ENCODE measurements at places on chromosomes 1 and 21.

DNA sequence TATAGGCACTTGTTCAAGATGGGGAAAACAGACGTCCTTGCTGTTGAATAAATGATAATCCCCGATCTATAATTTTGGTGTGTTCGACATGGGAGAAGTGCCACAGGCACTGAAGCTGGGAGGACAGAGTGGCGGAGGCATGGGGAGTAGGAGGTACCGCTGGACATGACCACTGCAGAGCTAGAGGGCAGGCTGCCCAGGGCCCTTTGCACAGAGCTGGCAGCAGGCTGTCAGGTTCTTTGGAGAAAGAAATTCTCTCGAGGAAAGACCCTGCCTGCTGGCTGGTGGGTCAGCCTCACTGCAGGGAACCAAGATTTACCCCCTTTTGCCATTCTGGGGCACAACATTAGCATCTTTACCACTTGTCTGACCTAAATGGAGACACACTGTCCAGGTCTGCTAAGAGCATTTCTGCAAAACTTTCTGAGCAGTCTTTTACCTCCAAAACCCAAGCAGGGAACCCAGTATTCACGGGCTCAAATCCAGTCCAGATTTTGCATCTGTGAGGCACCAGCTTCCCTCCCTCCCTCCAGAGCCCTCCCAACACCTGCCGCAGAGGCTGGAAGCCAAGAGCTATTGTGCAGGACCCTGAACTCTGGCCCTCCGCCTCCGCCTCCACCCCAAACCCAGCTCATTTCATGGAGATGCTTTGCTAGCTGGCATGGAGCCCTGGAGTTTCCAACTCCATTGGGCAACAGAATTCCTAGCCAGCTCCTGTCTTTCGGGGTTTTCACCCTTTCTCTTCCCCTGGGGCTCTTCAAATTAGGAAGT lies 142.3 kb downstream of the PLXNA2 start:
- DNase-seq, result no peak

- DNase-seq, result no peak
These were observed 2.0 kb downstream of the RNF207 start for GRCh38 chr1:6207921-6208320.

GRCh38 chr1:79255421-79255820 lies 248.9 kb upstream of the ADGRL4 start:
- DNase-seq, result no peak

- DNase-seq, result no peak
These were observed 24.7 kb upstream of the DISP1 start for GRCh38 chr1:222790115-222790514.

DNA sequence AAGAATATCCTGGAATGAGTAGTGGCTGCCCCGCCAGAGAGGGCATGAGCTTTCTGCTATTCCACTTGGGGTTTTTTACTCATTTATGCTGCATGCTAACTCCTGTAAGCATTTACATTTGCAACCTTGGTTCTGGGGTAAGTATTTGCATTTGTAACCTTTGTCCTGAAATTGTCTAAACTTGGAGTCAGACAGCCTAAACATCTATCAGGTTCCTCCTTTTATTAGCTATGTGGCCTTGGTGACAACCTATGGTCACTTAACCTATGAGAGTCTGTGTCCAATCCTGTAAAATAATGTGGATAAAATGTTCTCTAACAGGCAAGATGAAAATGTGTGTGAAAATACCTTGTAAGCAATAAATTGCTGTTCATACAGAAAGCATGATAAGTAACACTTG lies 8.9 kb upstream of the ZMYM4 start:
- DNase-seq, result no peak

DNA sequence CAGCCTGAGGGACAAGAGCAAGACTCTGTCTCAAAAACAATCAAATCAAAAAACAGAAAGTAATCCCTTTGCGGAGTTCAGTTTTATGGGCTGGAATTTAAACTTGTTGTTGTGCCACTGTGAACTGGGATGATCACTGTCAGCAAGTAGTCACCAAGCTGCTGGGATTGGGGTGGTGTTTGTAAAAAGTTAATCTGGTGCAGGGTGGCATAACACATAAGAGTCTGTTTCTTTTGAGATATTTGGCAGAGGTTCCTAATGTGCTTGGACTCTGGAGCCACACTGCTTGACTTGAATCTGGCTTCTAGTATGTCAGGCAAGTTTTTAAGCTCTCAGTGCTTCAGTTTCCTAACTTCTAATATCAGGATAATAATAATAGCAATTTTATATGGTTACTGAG lies 6.6 kb downstream of the CLIC4 start:
- DNase-seq, result no peak

DNA sequence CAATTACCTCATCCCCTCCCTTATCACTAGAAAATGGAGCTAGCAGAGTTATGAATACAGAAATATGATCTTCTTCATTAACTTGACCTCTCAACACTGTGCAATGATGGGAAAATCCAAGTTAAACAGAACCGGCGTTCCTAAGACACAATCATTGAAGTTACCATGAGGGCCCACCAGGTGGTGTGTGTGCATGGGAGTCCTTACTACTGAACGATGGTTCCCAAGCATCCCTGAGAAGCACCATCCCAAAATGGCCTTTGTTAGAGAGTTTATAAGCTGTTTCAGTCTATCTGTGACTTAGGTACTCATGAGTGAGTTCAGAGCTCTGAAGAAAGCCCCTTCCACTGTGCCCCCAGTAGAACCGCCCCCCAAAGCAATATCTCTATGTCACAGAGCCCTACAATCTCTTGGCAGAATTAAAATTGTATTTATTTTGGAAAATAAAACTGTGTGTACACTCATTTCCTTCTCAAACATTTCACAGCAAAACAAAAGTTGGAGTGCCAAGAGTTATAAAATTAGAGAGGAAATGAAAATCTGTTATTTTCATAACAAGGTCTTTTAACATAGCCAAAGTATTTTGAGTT lies 56.8 kb downstream of the PLD5 start:
- peak; percentile 38 for DNase-seq

- peak; percentile 16 for DNase-seq
These were observed 38.8 kb downstream of the STXBP3 start for GRCh38 chr1:108785264-108785663.

DNA sequence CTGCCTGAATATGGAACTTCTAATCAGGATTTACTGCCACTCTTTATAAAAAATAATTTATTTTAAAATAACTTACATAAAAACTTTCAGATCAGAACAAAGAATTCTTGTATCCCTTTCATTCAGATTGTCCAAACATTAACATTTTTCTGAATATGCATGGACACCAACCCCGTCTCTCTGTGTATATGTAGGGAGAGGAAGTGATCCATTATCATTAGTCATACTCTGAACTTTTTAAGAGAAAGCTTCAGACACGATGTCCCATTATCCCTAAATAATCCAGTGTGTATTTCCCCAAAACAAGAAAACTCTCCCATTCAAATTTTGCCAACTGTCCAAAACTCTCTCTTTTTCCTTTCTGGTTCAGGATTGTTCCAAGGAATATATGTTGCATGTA lies 122.3 kb upstream of the CXADR start:
- no peak for DNase-seq

DNA sequence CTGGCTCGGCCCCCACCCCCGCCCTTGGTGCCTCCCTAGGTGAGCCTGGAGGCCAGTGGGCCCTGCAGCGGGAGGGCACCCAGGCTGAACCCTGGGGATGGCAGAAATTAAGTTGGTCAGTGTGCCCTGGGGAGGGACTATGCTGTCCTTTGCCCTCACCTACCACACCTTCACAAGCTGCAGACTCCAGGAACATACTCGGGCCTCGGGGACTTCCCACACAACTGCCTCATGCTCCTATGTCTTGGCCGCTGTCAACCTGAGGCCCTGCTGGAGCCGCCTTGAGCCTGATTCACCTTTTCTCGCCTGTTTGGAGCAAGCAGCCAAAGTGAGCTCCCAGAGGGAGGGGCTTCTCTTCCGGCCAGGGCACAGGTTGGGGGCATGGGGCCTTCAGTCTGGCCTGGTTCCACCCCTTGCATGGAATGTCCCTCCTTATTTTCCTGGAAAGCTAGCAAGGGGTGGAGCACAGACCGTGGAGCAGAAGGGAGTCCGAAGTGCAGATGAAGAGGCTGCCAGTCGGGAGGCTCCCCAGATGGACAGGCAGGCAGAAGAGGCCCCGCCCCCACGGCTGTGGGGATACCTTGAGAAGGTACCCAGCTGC lies 24.7 kb downstream of the KNCN start:
- DNase-seq, result no peak

- DNase-seq, result peak; percentile 52
These were observed 7.6 kb upstream of the ERG start for GRCh38 chr21:38505654-38506523.

DNA sequence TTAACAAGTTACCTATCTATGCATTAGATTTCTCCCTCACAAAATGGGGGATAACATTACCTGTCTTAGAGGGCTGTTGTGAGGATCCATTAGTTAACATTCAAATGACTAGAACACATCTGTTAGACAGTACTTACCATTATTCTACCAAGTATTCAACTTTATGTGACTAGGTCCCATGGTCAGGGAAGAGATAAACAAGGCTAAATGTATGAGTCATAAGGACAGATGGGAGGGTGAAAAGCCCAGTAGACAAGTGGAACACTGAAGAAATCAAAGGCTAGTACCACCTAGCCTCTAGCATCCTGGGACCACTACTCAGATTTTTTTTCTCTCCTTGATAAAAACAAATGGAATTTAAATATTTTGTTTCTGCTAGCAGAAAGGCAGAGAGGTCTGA lies 9.0 kb upstream of the VHLL start:
- DNase-seq, result peak; percentile 33

GRCh38 chr1:203769505-203770343 lies 4.7 kb downstream of the LAX1 start:
- DNase-seq, result no peak

DNA sequence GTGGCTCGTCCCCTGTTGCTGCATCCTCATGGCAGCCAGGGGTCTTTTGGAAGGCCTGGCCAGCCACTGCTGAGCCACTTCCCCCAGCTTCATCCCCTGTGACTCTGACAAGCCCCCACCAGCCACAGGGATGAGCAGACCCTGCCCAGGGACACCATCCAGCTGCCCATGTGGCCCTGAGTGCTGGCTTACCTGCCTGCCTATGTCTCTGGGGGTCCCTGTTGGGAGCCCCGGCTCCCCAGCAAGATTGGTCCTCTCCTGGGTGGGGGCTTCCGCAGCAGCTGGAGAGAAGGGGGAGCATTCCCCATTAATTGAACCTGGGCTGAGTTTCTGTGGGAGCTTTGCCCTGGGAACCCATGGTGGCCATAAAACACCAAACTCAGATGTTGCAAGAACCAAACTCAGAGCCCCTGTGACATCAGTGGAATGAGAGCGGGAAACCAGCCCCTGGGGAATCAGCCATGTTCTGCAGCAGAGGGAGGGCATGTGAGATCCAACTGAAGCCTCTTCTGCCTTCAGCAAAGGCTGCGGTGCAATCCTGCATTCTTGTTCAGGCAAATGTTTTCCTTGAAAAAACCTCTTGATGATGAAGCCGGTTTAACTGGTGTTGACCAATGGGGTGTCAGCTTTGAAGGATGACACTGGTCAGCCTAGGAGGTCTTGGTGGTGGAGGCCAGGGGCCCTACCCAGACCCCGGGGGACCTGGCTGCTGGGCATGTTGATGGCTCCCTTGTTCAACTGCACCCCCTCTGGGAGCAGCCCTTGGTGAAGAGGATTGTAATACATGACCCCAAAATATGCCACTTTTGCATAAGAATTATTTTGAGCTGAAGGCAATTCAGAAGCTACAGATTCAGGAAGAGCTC lies 28.3 kb upstream of the COL18A1 start:
- no peak for DNase-seq

DNA sequence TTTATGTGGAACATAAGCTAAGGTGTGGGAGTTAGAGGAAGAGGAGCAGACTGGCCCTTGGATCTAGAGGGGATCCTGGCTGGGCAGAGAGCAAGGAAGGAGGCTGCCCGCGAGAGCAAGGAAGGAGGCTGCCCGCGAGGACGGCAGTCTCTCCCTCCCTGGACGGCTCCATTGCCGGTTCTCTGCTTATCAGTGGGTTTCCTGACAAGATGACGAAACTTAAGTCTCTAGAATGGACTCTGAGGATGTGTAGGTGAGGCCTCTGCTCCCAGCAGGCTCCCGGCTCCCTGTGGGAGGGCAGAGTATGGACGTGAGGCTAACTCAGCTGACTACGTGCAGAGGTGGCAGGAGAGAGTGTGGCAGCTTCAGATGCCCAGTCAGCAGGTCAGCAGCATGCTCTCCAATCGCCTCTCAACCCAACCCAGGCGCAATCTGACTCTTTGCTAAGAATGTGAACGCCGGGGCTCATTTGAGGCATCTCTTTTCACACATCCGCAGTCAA lies 6.1 kb downstream of the MYBPHL start:
- DNase-seq, result no peak

DNA sequence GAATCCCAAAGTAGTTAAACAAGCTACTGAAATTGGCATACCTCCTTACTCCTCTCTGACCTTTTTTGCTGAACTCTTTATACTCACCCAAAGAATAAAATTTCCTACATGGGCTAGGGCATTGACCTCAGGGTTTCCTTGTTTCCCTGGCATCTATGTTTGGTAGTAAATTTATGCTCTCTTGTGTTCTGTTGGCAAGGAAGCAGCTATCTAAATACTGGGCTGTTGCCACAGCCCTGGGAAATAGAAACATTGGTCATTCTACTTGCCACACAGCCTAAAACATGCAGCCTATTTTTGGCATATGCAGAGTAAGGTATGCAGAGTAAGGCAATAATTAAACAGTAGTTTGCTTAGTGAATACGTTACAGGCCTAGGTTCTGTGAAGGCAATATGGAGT lies 351.4 kb downstream of the HLX start:
- DNase-seq, result no peak

- DNase-seq, result no peak
These were observed 24.4 kb downstream of the TMCO4 start for GRCh38 chr1:19775317-19775716.

GRCh38 chr1:2212274-2212531 lies 15.9 kb upstream of the SKI start:
- no peak for DNase-seq

GRCh38 chr1:89939693-89940438 lies 55.0 kb upstream of the ZNF326 start:
- DNase-seq, result no peak

DNA sequence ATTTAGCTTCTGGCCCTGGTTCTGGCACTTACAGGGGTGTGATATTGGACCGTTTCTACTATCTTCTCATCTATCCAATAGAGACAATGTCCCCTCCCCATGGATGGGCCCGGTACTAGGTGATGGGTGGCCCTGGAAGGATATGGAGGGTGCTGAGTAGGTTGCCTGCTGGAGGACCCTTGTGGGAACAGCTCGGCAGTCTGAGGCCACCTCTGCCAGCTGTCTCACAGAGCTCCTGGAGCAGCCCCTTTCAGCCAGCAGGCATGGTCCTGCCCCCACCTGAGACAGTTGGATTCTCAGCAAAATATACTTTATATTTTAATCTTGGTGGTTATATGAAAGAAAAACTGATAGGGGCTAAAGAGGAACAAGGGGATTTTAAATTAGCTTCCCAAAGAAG lies 101.0 kb upstream of the LMO4 start:
- no peak for DNase-seq

DNA sequence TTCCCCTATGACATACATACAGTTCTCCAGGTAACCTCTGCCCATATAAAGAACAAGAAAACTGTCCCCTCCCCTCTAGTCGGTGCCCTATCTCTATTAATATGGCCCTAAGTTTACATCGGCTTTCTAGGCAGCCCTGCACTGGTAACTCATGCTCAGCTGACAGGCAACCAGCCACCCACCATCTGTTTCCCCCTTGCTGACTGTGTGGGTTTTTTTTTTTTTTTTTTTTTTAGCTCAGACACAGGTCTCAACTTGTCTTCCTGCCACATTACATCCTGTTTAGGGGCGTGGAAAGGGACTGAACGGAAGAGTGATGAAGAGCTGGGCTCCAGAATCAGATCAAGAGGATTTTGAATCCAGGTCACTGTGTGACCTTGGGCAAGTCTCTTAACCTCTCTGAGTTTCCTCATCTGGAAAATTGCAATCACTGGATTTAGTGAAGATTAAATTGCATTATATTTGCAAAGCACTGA lies 14.0 kb downstream of the LAPTM5 start:
- no peak for DNase-seq

All from erythroblast (primary cell).